ENCODE measurements at places on chromosomes 3 and 15.

- DNase-seq: no peak
Observed at GRCh38 chr3:72844436-72844993, 3.7 kb downstream of the SHQ1 start.

GRCh38 chr3:186375443-186375842, 13.4 kb upstream of the DGKG start:
- no peak for DNase-seq

GRCh38 chr15:72890043-72890442, 106.5 kb upstream of the ADPGK start:
- DNase-seq: peak; percentile 97

DNA sequence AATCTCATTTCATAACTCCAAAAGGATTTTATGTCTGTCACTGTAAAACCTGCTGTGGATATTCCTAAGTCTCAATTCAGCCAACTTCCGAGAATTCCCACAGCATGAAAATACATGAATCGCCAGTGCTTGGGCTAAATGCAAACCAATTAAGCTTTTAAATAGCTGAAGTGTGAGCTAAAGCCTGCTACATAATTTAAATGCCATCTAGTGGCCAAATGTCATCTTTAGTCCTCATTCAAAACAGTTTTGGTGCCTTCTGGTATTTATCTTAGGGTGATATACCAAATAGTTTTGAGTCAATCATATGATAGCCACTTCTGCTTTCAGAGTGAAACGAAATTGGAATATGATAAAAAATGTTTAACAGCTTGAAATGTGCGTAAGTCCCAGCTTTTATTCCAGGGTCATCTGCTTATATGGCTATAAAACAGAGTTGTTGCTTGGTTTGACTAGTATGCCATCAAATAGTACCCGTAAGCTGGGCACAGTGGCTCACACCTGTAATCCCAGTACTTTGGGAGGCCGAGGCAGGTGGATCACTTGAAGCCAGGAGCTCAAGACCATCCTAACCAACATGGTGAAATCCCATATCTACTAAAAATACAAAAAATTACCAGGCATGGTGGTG, 41.8 kb upstream of the CCNL1 start:
- DNase-seq: peak; percentile 82

DNA sequence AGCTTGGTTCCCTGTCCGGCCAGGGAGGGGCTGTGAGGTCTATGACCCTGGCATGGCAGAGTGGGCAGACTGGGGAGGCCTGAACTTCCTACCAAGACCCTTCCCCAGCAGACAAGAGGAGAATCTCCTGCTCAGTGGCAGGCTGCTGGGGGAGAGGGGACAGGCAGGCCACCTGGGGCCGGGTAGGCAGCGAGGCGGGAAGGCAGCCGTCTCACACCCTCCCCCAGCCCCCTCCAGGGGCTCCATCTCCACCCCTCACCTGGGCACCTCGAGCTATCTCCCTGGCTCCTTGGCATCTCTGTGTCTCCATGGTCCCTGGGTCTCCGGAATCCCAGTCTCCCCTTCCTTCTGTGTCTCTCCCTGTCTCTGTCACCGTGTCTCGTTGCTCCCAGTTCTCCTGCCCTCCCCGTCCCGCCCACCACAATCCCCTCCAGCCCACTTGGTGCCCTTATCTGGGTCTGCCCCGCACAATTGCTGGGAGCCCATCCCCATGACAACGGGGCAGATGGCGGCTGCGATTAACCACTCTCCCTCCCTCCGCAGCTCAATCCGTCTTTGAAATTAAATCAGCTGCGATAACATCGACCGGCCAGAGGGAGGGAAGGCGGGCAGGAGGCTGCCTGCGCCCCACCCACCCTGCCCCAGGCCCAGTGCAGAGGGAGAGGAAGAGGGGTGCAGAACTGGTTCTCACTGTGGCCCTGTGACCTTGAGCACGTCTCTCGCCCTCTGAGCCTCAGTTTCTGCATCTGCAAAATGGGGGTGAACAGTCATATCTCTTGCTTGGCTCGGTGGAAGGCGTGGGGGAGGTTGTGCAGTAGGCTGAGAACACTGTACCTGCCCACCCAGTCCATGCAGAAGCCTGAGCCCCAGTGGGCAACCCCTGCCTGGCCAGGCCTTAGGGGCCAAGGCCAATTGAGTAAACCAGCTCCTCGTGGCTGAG, 9.6 kb downstream of the DNAJB8 start:
- DNase-seq: peak; percentile 98

DNA sequence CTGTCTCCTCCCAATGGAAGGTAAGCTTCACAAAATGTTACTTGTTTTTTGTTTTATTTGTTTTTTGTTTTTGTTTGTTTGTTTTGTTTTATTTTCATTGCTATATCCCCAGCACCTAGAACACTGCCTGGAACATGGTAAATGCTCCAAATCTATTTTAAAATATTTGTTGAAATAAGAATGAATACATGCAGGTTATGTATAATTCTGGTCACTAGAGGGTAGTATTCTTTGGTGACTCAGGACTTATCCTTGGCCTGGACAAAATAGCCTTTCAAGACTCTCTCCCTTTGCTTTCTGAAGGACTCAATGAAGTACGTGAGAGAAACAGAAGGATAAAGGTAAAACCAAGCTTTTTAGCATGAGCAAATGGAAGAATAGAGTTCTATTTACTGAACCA, 46.9 kb upstream of the PPP2R3A start:
- peak; percentile 17 for DNase-seq

DNA sequence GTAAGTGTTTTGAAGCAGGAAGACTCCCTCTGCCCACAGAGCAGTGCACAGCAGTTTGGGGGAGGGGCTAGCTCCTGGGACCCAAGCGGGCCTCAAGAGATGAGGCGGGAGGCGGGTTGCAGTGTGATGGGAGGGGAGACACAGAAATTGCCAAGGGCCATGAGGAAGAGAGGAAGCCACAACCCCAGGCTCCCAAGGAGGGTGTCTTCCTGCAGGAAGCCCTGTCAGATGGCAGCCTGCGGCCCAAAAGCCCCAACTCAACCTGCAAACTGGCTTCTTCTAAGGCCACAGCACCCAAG, 7.3 kb upstream of the ISLR2 start:
- peak; percentile 59 for DNase-seq

- no peak for DNase-seq
Observed at GRCh38 chr3:69762768-69763229, 23.5 kb downstream of the MITF start.

DNA sequence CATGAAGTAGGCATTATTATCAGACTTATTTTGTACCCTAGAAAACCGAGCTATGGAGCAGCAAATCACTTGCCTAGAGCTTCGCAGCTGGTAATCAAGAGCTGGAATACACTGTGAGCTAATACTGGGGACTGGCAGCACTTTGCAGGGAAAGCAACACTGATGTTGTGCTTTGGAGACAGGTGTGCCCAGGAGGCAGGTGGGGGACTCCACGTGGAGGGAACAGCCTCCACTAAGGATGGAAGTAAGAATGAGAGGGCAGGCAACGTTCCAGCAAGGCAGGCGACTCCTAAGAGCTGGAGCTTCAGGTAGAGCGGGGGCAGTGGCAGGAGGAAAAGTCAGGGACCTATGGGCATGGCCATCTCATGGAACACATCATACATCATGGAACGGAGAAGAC, 300.5 kb upstream of the IGF1R start:
- DNase-seq: no peak

DNA sequence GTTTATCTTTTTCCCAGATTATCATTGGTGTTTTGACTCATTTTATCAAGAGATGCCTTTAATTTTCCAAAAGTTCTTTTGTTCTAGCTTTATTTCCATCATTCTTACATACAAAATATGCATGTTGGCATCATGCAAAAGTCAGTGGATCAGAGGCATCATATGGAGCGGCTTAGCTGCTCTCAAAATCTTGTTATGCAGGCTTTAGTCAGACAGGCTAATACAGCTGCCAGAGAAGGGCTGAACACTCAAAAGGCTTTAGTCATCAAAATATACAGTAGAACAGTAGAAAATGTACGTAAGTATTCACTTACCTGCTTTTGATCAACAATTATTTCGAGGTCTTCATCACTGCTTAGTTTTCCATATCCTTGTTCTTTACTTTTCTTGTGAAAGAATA, 65.5 kb downstream of the PEX5L start:
- peak; percentile 98 for DNase-seq

DNA sequence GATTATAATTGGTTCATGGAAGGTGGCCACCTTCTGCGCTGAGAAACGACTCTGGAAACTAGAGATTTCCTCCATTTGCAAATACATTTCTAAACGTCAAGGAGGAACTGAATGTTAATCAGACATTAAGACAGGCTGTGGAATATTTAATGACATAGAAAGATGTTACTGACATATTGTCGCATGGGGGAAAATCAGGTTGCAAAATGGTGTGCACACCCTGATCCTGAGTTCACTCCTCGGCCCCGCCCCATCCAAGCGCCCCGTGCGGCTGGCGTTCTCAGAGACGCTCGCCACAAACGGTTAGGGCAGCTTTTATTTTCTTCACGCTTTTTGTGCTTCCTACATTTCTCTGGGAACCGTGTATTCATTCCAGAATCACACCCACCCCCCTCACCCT, 10.7 kb downstream of the H1-8 start:
- DNase-seq: no peak

Data from NCI-H82 (cell line).